NAMALWA (cell line): ENCODE measurements at places on chromosomes 13 and 19.

GRCh38 chr19:48501494-48502349 is 9.9 kb downstream of the LMTK3 start:
- peak; percentile 96 for DNase-seq

DNA sequence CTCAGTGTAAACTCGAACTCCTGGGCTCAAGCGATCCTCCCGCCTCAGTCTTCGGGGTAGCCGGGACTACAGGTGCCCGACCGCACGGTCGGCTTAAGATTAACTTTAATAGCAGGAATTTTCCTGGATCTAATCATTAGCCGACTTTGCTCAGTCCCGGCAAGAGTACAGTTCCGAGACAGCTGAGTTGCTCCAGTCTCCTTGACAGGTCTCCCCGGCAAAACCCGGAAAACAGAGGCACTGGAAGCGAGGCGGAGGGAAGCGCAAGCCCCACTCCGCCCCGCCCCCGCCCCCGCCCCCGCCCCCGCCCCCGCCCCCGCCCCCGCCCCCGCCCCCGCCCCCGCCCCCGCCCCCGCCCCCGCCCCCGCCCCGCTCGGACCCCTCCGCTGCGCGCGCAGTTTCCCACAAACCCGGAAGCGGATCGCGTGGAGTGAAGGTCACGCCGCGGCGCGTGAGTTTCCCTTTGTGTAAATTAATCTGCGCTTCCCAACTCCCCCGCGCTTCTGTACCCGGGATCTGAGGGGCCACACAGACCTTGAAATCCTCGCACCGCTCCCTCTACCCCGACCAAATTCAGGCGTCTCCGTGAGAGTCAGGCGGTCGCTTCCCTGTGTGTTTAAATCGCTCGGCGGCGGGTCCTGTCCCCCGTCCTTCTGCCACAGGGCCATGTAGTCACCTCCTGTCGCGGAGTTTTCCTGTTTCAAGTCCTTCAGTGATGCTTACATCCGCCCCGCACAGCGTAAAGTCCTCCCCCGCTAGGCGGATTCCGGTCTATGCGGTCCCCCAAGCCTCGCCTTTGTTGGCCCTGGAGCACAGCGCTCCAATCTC is at the start of gene ZNF480:
Gene ZNF480 (plus strand): TSS at position 397 of the 828 bp plus-strand sequence. CDS start 3,244 bp downstream, outside the sequence.
- peak; percentile 79 for DNase-seq

DNA sequence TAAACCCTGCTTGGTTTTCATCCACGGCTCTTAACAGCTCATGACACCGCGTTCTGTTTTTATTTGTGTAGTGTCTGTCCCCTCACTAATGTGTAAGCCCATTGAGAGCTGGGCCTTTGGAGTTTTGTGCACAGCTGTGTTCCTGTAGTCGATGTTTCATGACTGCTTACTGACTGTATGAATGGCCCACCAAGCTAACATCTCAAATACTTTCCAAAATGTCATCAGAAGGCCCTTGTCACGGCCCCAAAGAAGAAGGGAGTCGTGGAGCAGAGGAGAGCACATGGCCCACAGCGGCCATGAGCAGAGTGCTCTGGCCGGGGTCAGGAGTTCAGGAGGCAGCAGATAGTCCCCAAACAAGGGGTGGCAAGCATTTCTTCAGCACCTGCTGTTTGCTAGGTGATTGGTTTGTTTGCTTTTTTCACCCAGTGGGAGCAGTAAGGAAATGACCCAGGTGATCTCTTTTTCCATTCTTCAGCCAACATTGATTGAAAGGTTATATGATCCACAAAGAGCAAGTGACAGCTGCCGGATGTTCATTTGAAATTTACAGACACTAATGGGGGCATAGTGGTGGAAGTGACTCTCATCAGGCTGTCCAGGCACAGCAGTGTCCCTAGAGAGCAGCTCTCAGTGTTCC is 315.2 kb downstream of the ATP8A2 start:
- no peak for DNase-seq

GRCh38 chr13:25213715-25214114 is 41.6 kb upstream of the AMER2 start:
- DNase-seq = no peak

DNA sequence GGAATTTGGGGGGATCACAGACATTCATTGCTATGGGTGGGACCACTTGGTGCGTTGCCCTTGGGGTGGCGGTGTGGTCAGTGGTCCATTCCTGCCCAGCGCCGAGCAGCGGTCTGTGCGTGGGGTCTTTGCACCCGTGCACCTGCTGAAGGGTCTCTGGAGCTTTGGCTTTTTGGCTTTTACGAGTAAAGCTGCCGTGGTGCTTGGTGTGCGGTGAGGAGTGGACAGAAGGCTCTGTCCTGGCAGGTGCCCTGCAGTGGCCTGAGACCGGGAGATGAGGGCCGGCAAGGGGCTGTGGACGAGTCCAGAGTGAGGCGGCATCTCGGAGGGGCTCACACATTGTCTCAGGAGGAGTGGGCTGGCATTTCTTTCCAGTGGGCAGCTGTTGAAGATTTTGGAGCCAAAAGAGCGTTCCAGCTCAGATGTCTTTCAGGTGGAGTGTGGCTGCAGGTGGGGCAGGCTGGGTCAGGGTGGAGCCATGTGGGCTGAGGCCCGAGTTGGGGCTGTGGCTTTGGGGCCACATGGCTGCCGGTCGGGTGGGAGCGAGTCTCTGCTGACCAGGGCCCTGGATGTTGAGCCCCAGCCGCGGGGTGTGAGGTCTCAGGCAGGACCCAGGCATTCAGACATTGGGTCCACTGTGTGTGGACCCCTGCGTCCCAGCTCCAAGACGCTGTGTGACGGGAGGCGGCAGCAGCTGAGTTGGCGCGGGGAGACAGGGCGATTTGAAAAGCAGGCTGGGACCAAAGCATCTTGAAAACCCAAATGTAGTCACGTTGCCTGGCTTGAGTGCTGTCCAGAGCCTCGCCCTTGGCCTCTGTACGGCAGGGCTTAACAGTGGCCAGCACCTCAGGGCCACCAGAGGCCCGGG is 11.7 kb downstream of the GNA11 start:
- DNase-seq = no peak

GRCh38 chr19:4640247-4641000 is 1.1 kb downstream of the TNFAIP8L1 start:
- no peak for DNase-seq

DNA sequence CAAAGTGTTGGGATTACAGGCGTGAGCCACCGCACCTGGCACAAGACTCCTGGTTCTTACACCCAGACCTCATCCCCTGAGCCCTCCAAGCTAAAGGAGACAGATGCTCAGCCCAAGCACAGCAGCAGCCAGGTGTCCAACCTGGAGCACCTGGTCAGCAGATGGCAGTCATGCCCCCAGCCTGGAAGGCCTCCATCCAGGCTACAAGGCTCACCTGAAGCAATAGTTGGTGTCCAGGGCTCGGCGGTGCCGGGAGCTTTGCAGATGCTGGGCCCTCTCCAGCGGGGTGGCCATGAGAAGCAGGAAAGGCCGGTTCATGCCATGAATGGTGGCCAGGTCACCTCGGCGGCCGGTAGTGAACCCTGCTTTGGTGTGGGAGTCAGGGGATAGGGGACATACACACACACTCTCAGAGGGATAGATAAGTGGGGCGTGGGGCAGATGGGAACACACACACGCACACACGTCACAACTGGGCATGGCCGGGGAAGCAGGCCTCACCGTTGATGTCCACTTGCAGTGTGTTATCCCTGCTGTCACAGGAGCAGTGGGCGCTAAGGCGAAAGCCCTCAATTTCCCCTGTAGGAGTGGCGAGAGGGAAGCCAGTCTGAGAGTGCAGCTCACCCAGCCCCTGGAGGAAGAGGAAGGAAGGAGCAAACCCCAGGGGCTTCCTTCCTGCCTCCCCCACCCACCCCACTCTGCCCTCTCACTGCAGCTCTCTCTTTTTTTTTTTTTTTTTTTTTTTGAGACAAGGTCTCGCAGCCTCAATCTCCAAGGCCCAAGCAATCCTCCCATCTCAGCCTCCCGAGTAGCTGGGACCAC is 11.8 kb downstream of the TGFB1 start:
- no peak for DNase-seq

- DNase-seq = no peak
Measured at GRCh38 chr19:19610376-19611202, 7.9 kb downstream of the PBX4 start.

GRCh38 chr19:28614634-28615545 is 598.1 kb downstream of the UQCRFS1 start:
- DNase-seq = no peak

DNA sequence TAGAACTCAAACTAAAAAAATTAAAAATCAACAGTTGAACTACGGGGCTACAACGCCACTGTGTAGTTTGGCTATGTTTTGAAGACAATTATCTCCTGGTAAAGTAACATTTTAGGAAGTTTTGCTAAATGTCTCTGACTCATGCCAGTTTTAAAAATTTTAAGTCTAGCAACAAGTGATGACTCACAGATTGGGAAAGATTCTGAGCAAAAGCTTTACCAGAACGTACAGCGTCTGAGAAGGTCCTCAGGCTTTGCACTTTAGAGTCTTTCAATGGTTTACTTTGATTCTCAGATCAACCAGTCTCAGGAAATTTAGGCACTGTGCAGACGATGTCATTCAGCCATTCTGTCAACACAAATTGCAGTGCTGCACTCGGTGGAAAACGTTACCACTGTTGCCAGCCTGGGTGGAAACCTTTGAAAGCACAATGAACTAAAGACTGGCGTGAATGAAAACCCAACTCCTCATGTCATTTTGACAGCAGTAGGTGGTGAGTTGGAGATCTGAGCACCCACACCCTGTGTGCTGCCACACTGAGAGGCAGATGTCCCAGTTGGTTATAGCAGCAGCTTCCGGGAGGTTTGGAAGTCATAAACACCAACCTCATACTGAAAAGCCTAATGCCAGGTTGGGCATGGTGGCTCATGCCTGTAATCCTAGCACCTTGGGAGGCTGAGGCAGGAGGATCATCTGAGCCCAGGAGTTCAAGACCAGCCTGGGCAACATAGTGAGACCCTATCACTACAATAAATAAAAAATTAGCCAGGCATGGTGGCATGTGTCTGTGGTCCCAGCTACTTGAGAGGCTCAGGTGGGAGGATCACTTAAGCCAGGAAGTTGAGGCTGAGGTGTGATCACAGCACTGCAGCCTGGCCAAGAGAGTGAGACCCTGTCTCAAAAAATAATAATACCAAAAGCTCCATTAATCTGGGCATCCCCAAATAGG is 6.3 kb upstream of the WTIP start:
- no peak for DNase-seq
